Cortex of kidney (tissue), 1 donor: ENCODE measurements at places on chromosomes 16 and 17.

DNA sequence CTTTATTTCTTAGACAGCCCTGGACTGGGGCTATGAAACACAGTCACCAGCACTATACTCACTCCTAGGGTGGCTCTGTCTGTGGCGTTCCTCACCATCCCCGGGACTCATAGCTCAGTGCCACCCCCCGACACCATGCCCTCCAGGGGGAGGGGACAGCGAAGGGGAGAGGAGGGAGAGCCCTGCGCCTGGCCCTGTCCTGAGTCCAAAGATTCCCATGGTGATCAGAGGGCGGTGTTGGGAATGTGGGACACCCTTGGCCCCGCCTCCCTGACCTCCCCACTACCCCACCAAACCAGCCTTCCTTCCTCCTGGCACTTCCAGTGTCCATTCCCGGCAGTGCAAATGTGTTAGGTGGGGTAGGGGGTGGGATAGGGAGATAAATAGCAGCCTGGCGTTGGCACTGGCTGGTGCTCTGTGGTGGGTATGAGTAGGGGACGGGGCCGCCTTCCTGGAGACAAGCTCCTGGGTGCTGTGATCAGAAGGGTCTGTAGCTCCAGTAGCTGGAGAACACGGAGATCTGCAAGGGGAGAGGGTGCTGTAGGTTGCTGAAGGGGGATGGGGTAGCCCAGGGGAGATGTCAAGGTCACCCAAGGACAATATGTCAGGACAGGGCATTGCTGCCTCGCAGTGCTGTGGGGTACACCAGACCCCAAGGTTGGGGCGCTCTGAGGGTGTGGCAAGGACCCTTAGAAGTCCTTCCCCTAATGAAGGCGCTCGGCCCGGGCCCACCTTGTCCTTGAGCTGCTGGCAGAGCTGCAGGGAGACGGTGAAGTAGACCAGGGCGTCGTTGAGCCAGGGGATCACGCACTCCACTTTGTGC lies 2.0 kb downstream of the SMIM22 start:
- no peak for DNase-seq

DNA sequence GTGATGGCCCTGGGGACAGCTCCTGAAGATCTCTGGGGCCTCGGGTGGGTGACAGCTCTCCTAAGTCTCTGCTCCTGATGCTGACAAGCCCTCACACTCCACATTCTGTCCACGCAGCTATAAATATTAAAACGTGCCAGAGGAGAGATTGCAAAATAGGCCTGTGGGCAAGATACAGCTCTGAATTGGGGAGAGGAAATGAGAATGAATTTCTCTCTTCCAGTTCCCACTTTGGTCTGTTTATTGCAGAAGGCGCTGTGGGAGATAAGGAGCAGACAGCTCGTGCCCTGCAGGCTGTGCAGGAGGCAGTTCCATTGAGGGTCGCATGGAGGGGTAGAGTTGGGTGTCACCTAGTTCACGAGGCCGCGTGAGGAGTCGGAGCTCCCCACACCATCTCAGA lies 87.5 kb upstream of the SDK2 start:
- no peak for DNase-seq

- DNase-seq = no peak
These were observed 4.6 kb upstream of the C17orf99 start for GRCh38 chr17:78141437-78142118.

DNA sequence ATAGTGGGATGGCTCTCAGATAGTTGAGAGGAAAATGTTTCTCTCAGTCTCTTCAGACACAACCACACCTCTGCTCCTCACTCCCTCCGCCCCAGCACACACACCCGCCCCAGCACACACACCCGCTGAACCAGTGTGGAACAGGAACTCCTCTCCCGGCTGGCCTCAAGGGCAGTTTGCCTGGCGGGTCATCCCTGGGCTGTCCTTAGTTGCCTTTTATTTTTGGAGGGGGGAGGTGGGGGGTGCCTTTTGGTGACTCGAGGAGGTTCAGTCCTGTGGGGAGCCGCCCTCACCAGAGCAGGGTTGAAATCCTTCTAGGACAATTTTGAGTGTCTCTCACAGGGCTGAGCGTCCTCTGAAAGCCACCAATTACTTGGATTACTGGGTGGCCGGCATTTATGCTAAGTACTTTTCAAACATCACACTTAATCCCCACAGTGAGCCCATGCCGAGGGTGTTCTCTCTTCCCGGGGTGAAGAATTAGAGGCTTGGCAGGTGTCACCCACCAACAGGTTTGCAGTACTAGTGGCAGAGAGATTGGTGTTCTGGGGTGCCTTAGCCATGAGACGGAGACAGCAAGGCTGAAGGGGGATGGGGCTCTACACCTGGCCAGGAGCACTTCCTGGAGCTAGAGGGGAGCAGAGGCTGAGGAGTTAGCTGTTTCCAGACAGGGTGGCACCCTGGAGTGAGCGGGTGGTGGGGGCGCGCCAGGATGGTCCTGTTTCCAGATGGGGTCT lies 2.8 kb downstream of the RASD1 start:
- no peak for DNase-seq

DNA sequence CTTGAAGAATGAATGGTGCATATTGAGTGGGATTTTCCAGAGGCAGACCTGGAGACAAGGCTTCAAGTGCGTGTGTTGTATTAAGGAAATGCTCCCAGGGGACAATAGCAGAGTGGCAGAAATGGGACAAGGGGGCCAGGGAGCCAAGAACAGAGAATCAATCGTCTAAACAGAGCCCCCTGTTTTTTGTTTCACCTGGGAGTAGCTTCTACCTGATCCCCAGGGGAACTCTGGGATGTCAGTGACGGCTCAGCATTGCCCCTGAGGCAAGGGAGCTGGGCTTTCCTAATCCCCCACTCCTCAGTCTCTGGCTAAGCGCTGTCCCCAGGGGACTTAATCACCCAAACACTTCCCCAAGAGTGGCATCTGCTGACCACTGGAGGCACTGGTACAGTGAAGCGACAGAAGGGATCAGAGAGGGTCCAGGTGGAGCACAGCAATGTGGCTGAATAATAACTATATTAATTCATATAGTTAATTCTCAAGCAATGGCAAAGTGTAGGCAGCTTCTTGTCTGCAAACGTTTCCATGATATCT lies 35.7 kb upstream of the C16orf78 start:
- DNase-seq = no peak

- no peak for DNase-seq
These were observed 452.1 kb upstream of the HSBP1 start for GRCh38 chr16:83355570-83356218.

DNA sequence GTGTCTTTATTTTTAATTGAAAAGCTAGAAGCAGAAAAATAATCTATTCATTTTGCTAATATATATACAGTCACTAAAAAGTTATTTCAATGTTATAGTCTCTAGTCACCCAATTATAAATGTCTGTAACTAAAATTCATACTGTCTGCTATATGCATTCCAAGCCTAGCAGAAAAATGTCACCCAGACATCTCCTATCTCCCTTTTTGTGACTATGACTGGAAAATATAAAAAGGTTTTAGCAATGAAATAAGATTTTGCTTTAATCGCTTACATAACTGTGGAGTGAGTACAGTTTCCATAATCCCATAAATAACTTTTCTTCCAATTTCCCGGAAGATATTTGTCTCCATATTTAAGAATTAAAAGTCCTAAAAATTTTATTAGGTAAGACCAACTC lies 88.6 kb downstream of the BRIP1 start:
- DNase-seq = no peak

GRCh38 chr16:89192956-89193575 lies 7.3 kb downstream of the SLC22A31 start:
- no peak for DNase-seq

GRCh38 chr17:8754890-8755289 lies 3.5 kb downstream of the SPDYE4 start:
- DNase-seq = no peak

DNA sequence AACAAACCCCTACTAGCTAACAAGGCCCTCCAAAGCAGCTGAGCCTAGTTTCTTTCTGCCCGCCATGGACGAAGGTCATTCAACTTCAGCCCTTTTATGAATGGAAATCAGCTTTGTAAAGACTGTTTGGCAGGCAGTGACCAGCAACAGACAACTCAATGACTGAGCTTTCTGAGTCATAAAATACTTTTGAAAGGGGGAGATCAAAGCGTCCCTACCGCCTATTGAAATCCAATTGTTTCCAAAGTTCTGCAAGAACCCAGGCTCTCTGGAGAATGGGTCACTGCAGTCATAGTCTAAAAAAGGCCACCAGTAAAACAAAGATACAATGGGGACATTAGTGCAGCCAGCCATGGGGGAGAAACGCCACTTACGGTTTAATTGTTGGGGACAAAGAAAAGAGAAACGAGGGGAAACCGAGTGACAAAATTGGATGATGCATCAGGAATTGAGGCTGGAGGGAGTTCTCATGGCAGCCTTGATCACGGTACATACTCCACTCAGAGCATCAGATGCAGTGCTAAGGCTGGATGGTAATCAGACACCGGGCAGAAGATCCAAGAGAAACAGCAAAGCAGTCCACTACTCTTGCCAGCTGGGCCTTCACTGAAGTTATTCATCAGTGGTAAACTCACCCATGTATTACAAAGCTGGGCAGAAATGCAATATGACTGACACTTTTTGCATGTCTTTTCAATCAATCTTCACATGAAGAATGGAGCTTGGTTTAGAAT lies 9.8 kb downstream of the ADAMTS18 start:
- DNase-seq = no peak

DNA sequence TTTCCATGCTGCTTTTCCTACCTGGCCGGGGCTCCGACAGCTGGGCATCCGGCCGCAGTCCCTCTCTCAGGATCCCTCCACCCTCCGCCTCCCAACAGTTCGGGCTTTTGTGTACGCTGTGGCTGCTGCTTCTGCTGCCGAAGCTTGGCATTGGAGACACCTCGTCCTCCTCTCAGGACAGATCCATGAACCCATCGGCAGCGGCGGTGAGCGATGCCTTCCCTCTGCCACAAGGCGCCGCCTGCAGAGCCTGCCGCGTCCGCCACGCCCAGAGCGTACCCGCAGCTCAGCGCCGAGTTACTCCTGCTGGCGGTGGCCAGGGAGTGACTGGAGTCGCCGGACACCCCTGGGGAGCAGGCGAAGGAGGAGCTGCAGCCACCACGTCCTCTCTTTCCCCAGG lies 2032.8 kb downstream of the TP53TG3F start:
- DNase-seq = no peak

DNA sequence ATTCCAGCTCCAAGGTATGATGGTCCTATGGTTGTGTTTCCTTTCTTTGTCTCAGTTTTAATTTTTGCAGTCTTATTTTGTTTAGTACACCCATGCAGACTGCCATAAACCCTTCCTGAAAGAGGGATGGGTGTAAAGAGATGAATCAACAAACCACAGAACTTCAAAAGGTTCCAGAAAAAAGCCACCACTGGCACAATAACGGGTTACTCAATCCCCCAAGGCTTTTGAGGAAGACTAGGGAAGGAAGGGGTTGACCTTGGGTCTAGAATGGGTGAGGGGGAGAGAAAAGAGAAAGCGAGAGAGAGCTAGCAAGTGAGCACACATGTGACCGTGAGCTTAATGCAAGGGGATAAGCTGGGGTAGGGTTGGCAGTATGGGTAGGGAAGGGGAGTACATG lies 168.1 kb downstream of the XYLT1 start:
- DNase-seq = no peak

DNA sequence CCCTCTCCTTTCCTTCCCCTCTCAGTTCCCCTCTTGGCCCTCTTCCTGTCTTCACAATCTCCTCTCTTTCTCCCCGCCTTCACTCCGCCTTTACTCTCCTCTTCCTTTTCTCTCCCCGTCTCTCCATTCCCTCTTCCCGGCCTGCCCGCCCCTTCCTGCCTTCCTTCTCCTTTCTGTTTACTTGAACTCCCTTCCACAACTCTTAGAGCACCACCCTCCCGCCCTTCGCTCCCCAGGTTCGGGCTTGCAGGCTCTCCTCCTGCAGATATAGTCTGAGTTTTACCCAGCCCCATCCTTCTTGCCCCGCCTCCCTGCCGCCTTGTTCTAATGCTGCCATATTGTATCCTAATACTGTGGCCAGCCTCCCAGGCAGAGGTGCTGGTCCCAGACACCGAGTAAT lies 201.5 kb upstream of the N4BP1 start:
- DNase-seq = no peak

DNA sequence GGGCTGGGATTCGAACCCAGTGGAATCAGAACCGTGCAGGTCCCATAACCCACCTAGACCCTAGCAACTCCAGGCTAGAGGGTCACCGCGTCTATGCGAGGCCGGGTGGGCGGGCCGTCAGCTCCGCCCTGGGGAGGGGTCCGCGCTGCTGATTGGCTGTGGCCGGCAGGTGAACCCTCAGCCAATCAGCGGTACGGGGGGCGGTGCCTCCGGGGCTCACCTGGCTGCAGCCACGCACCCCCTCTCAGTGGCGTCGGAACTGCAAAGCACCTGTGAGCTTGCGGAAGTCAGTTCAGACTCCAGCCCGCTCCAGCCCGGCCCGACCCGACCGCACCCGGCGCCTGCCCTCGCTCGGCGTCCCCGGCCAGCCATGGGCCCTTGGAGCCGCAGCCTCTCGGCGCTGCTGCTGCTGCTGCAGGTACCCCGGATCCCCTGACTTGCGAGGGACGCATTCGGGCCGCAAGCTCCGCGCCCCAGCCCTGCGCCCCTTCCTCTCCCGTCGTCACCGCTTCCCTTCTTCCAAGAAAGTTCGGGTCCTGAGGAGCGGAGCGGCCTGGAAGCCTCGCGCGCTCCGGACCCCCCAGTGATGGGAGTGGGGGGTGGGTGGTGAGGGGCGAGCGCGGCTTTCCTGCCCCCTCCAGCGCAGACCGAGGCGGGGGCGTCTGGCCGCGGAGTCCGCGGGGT lies at the start of gene CDH1:
CDH1 (plus strand) TSS at position 247 of the 684 bp plus-strand sequence; CDS start at position 371, 124 bp downstream.
- DNase-seq = no peak
